Foreskin melanocyte (primary cell): ENCODE measurements at places on chromosomes 7 and 10.
A peak's percentile ranks its signal among the peaks of the same experiment; 100 is the strongest.

GRCh38 chr7:121279822-121280221 is 49.0 kb upstream of the WNT16 start:
- DNase-seq = no peak

DNA sequence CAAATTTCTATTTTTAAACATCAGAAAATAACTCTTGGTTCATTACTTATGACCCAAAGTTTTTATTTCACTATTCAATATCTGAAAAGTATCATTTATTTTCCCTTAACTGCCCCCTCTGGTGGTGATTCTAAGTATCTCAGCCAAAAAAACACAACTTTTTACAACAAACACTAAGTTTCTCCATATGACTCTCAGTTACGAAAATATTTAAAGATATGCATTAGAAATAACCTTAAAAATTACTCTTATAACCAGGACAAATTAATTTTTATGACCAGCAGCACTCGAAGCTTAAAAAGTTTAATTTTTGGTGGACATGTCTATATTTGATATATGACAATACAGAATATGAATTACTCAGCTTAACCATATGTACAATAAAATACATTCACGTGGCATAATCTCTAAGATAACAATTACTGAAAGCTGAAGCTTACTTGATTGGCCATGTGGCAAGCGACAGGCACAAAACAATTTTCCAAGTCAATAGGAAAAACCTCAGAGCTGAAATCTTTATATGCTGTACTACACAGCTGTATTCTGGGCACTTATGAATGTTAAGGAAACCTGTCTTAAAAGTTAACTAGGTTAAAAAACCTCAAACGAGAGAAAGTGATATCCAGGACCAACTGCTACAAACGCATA is 2.3 kb downstream of the HNRNPA2B1 start:
- DNase-seq = no peak

GRCh38 chr7:27112361-27112760 is 9.9 kb upstream of the HOXA2 start:
- DNase-seq = no peak

GRCh38 chr10:100009283-100009792 is 409 bp downstream of the DNMBP start:
- no peak for DNase-seq

DNA sequence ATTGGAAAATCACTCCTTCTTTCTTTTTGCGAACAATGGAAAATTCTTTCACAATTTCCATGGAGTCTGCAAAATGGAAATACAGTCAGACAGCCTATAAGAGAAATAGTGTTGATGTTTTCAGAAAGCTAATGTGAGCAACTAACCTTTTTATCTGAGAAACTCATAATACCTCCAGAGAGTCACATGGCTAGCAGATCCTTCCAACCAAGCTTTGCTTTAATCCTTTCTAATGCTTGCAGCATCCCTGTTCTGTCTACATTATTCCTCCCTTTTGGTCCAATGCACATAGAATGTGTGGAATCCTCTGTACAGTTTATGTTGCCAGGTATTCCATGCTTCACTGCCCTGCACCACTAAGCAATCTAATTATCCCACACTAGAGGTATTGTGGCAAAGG is 717.5 kb upstream of the LRRN3 start:
- DNase-seq = no peak

GRCh38 chr7:149685455-149685854 is 87.9 kb downstream of the ZNF467 start:
- no peak for DNase-seq

GRCh38 chr7:102044984-102045673 is 227.7 kb downstream of the CUX1 start:
- DNase-seq = peak; percentile 14

- DNase-seq = peak; percentile 82
These were observed 27.2 kb upstream of the AP5Z1 start for GRCh38 chr7:4748231-4748681.

- DNase-seq = peak; percentile 22
These were observed 31.9 kb upstream of the AGBL3 start for GRCh38 chr7:134954197-134955082.

DNA sequence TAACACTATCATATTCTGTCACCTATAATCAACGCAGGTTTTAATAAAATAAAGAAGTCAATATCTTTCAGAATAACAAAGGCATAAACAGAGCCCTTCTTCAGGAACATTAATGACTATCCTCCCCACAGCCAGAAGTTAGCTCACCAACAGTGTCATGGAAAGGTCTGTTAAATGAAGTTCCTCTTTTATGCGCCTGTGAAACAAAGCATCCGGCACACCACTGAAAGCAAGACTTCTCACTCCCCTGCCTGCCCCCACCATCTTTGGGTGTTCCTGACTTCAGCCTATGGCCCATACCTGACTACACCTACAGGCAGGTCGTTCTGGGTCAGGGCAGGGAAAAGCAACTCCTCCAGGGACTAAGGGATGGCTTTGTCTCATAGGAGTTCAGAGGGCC is 205.4 kb downstream of the FANK1 start:
- no peak for DNase-seq

GRCh38 chr10:129075927-129076326 is 391.1 kb upstream of the MGMT start:
- DNase-seq = no peak
